Psoas muscle (tissue), 8 donors: ENCODE measurements at places on chromosomes 3 and 15. TPM values are rescaled to one million over a fixed set of nuclear protein-coding genes. Genes with fewer than 3 reads are reported as not detected.

ANKUB1 gene
- total RNA-seq, result not detected

CHRM5 gene
- not detected for total RNA-seq

GRCh38 chr15:75565062-75565970 lies 13.8 kb downstream of the PTPN9 start:
- no peaks in the 10 kb centered on the region for H3K36me3 ChIP-seq
- no peak for DNase-seq
- H3K4me1 ChIP-seq, result no peaks in the 10 kb centered on the region

- no peak overlapping the region for H3K4me3 ChIP-seq
- no peak for DNase-seq
- H3K27ac ChIP-seq, result no peak overlapping the region
- H3K36me3 ChIP-seq, result no peaks in the 10 kb centered on the region
- H3K4me1 ChIP-seq, result no peaks in the 10 kb centered on the region
- H3K27me3 ChIP-seq, result no peaks in the 10 kb centered on the region
Observed at GRCh38 chr3:10949197-10949596, 43.4 kb upstream of the SLC6A1 start.

IFT122 gene
- 4.5 TPM for total RNA-seq

DNA sequence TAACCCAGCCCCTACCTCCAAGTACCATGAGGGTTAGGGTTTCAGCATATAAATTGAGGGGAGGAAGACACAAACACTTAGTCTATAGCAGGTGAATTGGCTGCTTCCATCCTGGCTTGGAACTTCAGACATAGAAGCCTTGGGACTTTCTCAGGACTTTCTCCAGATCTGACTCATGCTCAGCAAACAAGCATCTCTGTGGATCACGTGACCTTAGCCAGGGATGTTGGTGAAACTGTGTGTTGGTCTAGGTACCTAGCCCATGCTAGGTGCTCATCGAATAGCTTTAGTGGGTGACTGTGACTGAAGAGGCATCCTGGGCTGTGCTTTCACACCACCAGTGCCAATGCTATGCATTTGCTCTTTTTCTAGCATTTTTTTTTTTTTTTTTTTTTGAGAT lies 58.9 kb downstream of the CD47 start:
- H3K36me3 ChIP-seq, result no peaks in the 10 kb centered on the region
- no peaks in the 10 kb centered on the region for H3K27me3 ChIP-seq
- H3K27ac ChIP-seq, result no peak overlapping the region
- H3K4me3 ChIP-seq, result no peak overlapping the region

SLC26A6 gene
- 7.0 TPM for total RNA-seq

DNA sequence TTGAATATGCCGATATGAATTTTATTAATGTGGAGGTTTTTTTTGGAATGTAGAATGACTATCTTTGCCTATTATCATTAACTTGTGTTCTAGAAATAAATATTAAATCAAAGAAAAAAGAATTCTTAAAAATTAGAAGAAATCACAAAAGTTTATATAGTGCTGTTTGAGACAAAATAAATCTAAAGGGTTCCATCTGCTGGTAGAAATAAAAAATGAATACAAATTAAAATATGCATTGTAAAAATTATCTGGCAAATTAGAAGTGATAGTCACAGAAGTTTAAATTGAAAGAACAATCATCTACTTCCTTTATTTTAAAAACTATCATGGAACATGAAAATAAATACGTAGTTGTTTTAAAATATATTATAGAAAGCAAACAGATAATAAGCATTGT lies 22.7 kb upstream of the ZBTB20 start:
- H3K27me3 ChIP-seq, result no peaks in the 10 kb centered on the region
- DNase-seq, result no peak
- no peaks in the 10 kb centered on the region for H3K36me3 ChIP-seq

MCTP2 gene
- 0.34 TPM for total RNA-seq

DNA sequence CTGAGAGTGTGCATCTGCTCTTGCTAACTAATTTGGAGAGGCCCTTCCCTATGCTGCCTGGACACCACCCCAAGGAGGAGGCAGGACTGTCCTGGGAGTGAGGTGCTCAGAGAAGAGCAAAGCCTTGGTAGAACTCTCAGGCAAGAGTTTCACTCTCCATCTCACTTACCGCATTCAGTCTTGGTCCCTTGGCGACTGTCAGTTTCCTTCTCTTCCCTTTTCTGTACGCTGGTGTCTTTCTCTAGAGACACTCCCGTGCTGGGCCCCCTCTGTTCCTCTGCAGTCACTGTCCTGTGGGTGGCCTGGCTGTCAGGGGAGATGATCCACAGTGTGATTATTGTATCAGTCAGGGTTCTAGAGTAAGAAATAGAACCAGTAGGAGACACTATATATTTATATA lies 44.0 kb downstream of the IDH2 start:
- H3K27ac ChIP-seq, result no peak overlapping the region
- H3K4me3 ChIP-seq, result no peak overlapping the region
- H3K36me3 ChIP-seq, result no peaks in the 10 kb centered on the region
- peaks cover 28% of the 10 kb centered on the region for H3K4me1 ChIP-seq
- no peak for DNase-seq
- H3K27me3 ChIP-seq, result no peaks in the 10 kb centered on the region

- no peak overlapping the region for H3K4me3 ChIP-seq
- no peak overlapping the region for H3K27ac ChIP-seq
- no peaks in the 10 kb centered on the region for H3K36me3 ChIP-seq
Observed at GRCh38 chr15:53328341-53328740, 431.1 kb downstream of the WDR72 start.

DNA sequence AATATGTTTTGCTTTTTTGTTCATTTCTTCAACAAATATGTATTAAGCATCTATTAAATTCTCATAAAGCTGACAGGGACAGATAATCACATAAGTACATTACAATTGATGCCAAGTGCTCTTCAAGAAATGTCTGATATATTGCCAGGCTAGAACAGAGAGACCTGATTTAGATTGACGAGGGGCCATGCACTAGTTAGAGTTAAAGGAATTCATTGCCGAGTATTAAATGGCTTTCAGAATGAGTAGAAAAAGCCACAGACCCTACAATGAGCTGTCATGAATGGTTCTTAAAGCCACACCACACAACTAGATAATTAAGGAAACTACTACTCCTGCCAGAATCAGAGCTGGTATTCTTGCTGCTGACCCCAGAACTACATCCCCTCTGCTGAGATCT lies 250.2 kb upstream of the MME start:
- no peak overlapping the region for H3K4me3 ChIP-seq
- H3K4me1 ChIP-seq, result no peaks in the 10 kb centered on the region
- no peak overlapping the region for H3K27ac ChIP-seq
- no peak for DNase-seq
- no peaks in the 10 kb centered on the region for H3K27me3 ChIP-seq

DNA sequence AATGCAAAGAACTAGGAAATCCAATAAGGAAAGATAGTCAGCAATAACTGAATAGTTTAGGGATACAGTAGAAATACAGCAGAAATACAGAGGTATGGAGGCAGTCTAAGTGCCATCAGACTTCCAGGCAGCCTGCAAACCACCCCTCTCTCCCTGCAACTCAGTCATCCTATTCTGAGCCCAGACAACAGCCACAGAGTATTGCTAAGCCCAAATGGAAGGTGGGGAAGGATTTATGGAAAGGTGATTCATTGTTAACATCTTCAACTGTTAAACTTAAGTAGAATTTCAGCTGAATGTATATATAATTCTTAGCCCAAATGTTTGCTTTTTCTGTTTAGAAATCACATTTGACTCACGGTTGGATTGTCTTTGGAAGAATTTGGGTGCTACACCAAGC lies 300.4 kb downstream of the RBMS3 start:
- no peak overlapping the region for H3K4me3 ChIP-seq
- H3K27me3 ChIP-seq, result no peaks in the 10 kb centered on the region
- H3K27ac ChIP-seq, result no peak overlapping the region

DNA sequence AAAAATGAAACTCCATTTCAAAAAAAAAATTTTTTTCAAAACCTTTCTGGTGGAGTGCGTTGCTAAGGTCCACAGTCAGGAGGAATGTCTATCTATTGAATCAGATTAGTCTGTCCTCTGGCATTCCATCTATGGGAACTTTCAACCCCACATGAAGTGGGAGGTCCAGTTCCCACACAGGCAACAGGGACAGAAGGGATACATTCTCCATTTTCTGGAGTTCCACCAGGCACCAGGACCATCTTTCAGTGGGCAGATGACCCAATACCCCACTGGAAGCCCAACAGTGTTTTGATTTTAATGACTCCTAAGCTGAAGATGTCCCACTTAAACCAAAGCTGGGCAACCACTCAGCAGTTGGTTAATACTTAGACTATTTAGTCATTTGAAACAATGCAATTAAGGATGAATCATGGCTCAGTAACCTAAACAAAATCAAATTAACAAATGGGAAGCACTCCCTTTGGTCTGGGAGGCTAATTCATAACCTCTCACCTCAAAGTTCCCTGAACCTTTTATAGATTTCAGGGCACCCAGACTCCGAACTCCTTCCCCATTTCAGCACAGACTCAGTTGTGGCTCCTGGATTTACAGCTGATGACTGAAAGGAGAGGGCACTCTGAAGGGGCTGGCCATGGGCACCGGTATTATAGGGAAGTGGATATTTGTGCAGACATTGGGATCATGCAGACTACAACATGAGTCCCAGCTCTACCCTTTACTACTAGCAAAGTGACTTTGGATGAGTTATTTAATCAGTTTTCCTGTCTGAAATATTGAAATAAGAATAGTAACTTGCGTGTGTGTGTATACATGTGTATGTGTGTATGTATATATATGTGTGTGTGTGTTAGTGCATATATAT lies 264.3 kb upstream of the LRTM1 start:
- no peak overlapping the region for H3K27ac ChIP-seq
- no peak overlapping the region for H3K4me3 ChIP-seq
- DNase-seq, result no peak
- H3K4me1 ChIP-seq, result no peaks in the 10 kb centered on the region
- H3K27me3 ChIP-seq, result no peaks in the 10 kb centered on the region

DNA sequence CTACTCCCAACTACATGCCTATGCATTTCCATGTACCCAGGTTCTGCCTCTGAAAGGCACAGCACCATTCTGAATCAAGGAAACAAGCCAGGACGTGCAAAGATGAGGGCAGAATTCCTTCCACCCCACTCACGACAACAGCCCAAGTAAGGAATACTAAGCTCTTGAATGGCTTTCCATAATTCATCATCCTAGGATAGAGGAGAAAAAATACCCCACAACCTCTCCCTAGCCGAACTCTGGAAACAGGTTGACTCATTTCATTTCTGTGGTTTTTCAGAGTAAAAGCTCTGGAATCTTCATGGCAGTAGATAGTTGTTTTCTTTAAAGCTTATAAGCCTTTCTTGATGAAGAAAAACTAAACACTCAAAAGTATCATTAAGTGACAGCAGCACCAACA lies 77.8 kb downstream of the PDZRN3 start:
- no peaks in the 10 kb centered on the region for H3K27me3 ChIP-seq
- peak overlapping the region; percentile 48 for H3K27ac ChIP-seq
- H3K4me3 ChIP-seq, result no peak overlapping the region
- peaks cover 23% of the 10 kb centered on the region for H3K4me1 ChIP-seq
- DNase-seq, result no peak

DNA sequence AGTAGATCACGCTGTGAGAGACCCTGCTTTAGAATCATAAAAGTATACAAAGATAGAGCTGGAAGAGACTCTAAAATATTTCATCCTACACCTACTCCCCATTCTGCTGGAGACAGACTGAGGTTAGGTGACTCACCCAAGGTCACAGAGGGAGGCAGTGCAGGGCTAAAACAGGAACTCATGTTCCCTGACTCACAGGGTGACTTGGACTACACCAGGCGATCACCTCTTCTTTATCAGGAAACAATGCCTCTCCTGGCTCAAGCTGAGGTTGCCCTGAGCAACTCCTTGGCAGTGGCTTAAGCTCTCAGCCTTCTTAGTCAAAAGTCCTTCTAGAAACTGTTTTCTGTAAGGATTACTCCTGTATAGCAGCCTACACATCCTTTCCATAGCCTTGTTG lies 26.4 kb upstream of the TNFAIP8L3 start:
- no peaks in the 10 kb centered on the region for H3K4me1 ChIP-seq
- DNase-seq, result no peak
- H3K27ac ChIP-seq, result no peak overlapping the region
- H3K4me3 ChIP-seq, result no peak overlapping the region
- H3K27me3 ChIP-seq, result no peaks in the 10 kb centered on the region

GPR149 gene
- not detected for total RNA-seq

IGSF11 gene
- total RNA-seq, result 4.2 TPM

DNA sequence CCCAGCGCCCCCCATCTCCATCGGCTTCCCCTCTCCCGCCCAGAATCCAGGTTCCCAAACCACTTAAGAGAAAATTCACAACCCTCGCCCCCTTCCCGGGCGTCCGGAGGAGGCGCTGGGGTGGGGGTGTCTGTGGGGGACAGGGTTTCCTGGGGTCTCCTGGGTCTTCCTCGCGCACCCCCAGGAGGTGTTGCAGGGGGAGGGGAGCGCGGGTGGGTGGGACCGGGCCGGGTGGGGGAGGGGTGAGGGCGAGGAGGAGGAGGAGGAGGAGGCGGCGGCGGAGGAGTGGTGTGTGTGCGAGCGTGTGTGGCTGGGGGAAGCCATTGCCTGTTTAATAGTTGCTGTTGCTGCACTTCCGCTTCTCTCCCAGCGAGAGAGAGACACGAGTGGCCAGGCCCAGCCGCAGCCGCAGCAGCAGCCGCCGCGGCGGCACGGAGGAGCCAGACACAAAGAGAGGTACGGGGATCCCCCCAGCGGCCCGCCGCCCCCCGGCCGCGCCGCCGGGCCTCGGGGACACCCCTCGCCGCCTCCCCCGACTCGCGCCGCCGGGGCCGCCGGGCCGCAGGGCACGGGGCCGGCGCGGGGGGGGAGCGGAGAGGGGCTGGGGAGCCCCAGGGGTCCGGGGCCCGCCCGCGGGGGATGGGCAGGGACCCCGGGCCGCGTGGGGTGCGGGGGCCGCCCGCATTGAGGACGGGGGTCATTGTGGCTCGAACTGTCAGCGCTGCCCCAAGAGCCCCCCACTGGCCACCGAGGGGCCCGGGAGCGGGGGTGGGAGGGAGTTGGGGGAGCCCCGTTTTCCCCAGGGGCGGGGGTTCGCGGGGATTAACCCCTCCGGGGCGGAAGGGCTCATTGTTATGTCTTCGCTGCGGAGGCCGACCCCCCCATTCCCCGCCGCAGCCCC lies at the start of gene UBE2E1:
UBE2E1 (plus strand) TSS at position 323 of the 901 bp plus-strand sequence. CDS start 1,315 bp downstream, outside the sequence.
- no peaks in the 10 kb centered on the region for H3K27me3 ChIP-seq
- peaks cover 25% of the 10 kb centered on the region for H3K4me1 ChIP-seq
- no peaks in the 10 kb centered on the region for H3K36me3 ChIP-seq
- H3K4me3 ChIP-seq, result peak within 1 kb of the TSS; percentile 93
- H3K27ac ChIP-seq, result peak within 1 kb of the TSS; percentile 93

C3orf18 gene
- total RNA-seq, result 7.3 TPM

KCNAB1 gene
- 0.83 TPM for total RNA-seq

GRCh38 chr3:143608966-143609365 lies 239.3 kb downstream of the SLC9A9 start:
- H3K4me3 ChIP-seq, result no peak overlapping the region
- H3K36me3 ChIP-seq, result no peaks in the 10 kb centered on the region
- H3K27ac ChIP-seq, result no peak overlapping the region
- no peak for DNase-seq
- H3K4me1 ChIP-seq, result no peaks in the 10 kb centered on the region

TIMP4 gene
- 1.3 TPM for total RNA-seq

GRCh38 chr3:161406594-161407555 lies 35.6 kb upstream of the SPTSSB start:
- H3K4me3 ChIP-seq, result no peak overlapping the region
- DNase-seq, result no peak
- H3K27ac ChIP-seq, result no peak overlapping the region
- no peaks in the 10 kb centered on the region for H3K36me3 ChIP-seq

RAB8B gene
- 9.7 TPM for total RNA-seq
